ENCODE measurements at places on chromosomes 5 and 9.

GRCh38 chr9:126790561-126790960, 14.3 kb upstream of the ZBTB43 start:
- DNase-seq: no peak

- no peak for DNase-seq
These were observed 120.6 kb downstream of the FOXD1 start for GRCh38 chr5:73327908-73328455.

GRCh38 chr9:135478829-135479468, 633 bp upstream of the PPP1R26 start:
- DNase-seq: no peak

DNA sequence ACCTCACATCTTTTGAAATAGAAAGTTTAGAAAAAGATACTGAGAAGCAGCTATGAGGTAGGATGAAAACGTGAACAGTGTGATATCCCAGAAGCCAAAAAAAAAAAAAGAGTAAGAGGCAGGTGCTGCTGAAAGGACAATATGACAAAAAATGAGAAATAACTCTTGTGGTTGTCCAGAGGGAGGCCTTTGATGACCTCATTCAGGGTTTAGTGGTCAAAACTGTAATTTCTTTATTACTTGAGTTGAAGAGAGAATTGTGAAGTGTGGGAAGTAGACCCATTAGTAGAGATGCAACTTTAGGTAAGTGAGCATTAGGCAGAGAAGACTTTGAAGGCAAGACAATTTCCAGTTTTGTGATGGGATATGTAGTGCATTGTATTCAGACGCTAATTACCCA, 1306.3 kb upstream of the ACO1 start:
- no peak for DNase-seq

DNA sequence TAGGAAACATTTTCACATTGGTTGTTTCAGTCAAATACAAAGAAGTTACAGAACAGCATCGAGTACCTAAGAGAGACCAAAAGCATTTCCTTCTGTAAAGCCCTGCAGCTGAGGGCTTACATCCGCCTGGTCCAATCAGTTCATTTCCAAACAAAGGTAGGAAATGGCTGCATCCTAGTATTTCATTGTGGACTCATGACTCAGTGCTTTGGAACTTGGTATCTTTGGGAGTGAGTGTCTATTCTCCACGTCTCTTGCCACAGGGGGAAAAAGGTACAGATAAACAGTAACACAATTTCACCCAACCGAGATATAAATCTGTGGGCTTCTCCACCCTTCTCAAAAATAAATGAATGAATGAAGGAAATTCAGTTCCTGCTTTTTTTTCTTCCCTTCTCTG, 75.4 kb downstream of the NFIB start:
- DNase-seq: no peak

DNA sequence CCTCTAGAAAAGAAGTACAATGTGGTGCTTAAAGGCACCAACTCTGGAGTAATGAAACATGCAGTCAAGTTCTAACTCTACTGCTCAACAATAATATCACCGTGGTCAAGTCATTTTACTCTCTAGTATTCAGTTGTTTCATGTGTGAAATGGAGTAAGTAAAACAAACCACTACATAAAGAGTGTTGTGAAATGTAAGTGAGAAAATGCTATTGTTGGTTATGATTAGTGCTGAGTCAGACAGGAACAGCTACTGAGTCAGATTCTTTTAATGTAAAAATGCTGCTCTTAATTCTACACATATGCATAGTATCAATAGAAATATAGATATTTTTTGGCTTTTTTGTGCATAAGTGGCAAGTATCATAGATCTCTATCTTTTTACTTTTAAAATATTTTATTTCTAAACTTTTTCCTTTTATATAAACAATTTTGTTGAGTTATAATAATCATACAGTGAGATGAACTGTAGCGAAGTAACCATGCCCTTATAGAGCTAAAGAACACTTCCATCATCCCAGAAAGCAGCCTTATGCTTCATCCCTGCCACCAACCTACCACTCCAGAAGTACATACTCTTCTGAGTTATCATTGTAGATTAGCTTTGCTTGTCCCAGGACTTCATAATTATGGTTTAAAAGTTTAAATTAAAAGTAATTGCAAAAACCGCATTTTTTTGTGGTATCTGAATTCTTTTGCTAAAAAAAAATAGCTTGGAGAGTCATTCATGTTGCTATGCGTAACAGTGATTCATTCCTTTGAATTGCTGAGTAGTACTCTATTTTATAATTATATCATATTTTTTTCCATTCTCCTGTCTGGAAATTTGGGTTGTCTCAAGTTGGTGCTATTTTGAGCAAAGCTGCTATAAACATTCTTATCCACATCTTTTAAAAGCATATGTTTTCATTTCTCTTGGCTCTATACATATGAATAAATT, 548.2 kb upstream of the CLINT1 start:
- no peak for DNase-seq

DNA sequence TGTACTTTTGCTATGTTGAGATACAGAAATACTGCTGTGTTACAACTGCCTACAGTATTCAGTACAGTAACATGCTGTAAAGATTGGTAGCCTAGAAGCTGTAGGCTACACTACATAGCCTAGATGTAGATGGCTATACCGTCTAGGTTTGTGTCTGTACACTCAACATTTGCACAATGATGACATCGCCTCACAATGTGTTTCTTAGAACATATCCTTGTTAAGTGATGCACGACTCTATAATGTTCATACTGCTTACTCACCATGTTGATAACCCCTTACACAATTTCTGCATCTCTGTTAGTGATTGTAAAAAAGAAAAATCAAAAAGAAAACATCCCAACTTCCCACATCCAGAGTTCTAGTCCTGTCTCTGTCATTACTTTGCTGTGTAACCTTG, 450.0 kb downstream of the CCDC171 start:
- DNase-seq: no peak

DNA sequence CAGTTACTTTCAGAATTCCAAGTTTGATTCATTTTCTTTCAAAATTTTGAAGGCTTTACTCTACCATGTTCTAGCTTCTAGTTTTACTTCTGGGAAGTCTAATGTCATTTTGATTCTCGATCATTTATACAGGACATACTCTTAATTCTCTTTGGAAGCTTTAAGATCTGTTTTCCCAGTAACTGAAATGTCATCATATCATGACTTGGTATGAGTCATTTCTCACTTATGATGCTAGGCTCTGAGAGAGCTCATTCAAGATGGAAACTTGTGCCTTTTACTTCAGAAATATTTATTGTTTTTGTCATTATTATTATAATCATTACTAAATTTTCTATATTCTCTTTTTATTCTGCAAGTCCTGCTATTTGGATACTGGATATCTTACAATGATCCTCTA, 222.3 kb downstream of the PARP8 start:
- no peak for DNase-seq

- DNase-seq: no peak
These were observed 58.2 kb upstream of the SNCAIP start for GRCh38 chr5:122253794-122254193.

DNA sequence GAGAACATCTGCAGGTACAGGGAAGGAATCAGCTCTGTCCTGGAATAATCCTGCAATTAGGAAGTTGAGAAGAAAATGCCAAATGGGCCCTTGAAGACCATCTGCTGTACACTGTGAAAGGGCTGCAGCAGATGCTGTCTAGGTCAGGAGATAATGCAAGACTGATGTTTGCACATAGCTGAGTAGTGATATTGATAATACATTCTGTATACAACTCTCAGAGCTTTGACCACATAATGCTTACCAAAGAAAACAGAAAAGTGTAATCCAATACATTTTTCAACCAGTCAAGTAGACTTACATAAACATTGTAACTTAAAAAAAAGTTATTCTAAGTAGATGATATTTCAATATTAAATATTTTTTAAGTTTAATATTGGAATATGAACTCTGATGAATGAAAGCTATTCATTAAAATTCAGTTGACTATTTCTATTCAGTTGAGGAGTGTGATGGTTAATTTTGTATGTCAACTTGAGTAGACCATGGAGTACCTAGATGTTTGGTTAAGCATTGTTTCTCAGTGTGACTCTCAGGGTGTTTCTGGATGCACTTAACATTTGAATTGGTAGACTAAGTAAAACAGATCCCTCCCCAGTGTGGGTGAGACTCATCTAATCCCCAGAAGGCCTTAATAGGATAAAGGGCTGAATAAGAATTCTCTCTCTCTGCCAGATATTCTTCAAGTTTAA, 380.1 kb upstream of the PRR16 start:
- no peak for DNase-seq

DNA sequence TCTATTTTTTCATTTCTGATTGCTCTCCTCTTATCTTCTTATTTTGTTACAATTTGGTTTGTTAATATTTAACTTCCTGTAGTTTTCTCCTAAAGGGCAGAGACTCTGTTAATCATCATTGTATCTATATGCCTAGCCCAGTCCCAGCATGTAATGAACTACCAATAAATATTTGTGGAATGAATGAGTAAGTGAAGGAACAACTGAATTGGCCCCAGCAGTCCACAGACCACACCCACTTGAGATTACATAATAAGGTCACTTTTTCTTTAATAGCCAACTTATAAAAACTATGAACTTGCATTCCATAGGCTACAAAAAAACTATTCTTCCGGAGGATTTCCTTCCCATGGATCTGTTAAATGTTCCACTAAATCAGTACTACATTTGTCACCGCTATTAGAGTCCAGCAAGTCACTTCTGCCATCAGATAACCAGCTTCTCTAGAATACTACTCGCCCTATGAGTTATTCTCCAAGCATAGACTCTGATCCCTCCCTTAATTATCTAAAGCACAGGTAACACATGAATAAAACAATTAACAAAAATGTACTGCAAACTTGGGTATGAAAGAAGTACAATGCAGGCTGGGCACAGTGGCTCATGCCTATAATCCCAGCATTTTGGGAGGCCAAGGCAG, 27.5 kb upstream of the TNPO1 start:
- no peak for DNase-seq

GRCh38 chr5:11148810-11149539, 387.9 kb upstream of the DAP start:
- no peak for DNase-seq

- no peak for DNase-seq
These were observed 628.3 kb downstream of the DNAH5 start for GRCh38 chr5:13316176-13316575.

DNA sequence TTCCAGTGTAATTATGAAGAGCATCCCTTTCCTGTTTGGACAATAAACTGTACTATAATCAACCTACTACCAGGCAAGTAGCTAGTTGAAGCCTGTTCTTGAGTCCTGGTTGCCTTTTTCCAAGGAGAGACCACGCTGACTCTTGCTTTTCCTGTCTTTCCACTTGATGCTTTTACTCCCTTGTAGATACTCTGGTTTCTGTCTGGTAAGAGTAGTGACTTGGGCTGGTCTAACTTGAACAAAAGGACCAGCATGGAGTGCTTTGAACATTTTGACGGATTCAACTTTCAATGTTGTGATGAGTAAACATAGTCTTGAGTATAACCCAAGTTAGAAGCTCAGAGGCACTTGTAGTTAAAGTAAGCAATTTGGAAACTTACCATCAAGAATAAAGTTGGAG, 464.3 kb downstream of the GADD45G start:
- DNase-seq: no peak

DNA sequence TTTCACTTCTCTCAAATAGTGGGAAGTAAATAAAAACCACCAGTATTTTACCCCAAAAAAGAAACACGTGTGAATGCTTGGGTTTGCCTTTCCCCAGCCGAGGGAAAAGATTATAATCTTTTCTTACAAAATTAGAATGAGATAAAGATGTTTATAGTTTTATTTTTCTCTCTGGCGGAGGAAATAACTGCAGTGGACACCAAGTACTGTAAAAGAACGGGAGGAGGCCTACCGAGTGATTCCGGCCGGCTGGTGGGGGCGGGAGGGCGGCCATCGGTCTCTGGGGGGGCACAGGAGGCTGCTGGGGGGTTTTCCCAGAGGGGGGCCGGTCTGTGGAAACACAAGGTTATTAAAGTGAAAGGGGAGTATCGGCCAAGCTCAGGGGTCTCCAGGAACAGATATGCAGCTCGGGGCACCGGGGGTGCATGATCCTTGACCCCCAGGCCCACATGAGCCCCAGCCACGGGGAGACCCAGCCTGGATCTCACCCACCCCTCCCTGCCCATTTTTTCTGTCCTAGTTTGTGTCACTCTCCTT, 29.4 kb downstream of the LCP2 start:
- no peak for DNase-seq

- no peak for DNase-seq
These were observed 3.0 kb downstream of the SURF6 start for GRCh38 chr9:133333011-133333410.

GRCh38 chr5:138271281-138271680, 3.1 kb downstream of the GFRA3 start:
- DNase-seq: no peak

DNA sequence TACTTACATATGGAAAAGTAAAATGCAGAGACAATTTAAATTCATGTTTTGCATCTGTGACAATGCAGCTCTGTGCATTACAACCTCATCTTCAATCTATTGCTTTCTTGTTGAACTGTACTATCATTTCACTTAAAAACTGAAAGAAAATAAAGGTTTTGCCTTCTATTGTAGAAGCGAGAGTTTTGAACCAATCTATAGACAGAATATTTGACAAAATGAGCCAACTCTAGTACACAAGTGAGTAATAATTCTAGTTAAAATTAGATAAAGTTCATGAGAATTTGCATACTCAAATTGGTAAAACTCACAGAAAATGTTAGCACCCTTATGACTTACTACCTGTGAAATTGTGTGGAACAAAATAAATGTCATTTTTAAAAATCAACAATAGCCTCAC, 123.7 kb downstream of the EDIL3 start:
- no peak for DNase-seq

DNA sequence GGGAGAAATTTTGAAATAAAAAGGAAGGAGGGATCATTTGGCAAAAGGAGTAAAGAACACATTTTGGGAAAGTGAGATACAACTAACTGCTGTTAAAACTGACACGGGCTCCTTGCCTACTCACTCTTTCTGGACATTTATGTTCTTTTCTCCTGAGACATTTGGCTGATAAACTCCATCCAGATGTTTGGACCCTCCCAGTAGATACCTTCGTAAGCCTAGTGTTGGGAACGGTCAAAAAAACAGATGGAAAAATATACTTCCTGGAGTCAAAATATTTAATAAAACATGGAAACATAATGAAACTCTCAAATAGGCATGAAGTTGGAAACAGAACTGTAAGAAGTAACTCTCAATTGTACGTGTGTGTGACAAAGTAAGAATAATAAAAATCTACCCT, 360.1 kb upstream of the RIOK2 start:
- DNase-seq: no peak

DNA sequence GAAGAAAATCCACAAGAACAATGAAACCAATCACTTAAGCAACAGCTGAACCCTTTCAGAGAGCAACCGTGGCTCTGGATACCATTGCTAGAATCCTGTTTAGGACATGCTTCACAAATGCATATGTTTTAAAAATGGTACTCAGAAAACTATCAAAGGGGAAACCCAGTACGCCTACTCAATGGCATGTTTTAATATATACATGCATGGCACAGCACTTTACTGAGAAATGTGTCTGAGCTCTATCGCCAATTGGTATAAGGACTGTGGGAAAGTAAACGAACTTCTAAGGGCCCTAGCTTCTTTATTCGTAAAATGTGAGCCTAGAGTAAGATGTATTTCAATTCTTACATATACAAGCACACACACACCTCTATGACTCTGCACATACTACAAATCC, 72.3 kb downstream of the PTBP3 start:
- no peak for DNase-seq

Data from effector memory CD8-positive, alpha-beta T cell (primary cell).